ENCODE measurements at places on chromosomes 1 and 21.

DNA sequence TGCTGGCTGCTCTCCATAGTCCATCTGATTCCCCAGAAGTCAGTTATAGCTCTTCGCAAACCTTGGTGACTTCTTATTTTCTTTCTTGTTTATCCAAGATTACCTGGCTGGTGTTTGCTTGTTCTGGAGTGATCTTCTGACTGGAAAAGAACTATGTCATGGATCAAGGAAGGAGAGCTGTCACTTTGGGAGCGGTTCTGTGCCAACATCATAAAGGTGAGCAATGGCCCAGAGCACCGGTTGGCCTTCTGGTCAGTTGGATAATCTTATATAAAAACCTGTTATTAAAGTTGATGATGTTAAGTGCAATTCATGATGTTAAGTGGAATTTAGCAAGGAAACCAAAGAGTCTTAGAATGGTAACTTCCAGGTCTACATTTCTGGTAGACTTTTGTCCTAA, 672 bp downstream of the DHDDS start:
- no peak for DNase-seq

DNA sequence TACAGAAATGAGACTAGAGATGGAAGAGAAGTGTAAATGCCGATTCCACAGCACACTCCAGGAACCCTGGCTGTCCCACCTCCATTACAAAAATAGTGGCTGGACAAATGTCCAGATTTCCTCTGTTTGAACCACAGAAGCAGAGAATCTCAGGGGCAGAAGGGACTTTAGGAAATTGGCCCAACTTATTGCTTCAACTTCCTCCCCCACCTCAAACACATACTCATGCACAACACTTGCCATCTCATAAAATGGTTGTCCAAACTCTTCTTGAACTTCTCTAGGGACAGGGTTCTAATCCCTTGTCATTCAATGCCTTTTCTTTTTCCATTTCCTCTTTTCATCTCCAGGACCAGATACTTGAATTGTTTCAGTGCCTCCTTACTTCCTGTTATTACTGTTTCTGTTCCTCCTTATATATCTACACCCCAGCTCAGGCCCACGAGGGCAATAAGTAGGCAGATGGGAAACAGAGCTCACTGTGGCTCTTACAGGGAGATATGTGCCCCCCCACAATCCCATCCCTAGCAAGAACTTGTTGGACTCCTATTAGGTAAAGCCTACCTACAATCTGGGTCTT, 8.5 kb upstream of the B4GALT3 start:
- no peak for DNase-seq

- no peak for DNase-seq
Measured at GRCh38 chr1:74505928-74506710, 6.3 kb downstream of the LRRC53 start.

- DNase-seq: no peak
Measured at GRCh38 chr1:191206513-191207207, 729.0 kb upstream of the BRINP3 start.

GRCh38 chr1:206001476-206001888, 1.7 kb downstream of the RAB7B start:
- DNase-seq: peak; percentile 32

DNA sequence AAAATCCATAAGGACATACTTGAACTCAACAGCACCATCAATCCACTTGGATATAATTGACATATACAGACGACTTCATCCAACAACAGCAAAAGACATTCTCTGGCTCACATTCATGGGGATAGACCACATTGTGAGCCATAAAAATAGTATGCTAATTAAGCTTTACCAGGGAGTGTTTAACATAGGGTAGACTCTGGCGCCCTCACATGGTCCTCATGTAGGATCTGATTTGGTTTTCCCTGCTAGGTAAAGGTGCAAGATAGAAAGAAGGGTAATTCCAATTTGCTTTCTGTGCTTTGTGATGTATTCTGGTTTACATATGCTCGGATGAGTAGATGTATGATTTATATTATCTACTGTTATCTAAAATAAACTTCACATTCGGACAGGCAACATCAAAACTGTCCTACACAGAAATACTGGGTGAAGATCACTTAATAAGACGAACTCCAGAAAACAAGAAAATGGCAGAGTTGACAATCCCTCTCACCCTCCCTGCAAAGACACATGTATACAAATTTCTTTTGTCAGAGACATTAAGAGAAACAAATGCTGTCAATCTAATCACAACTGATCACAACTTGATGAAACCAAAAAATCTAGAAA, 27.7 kb downstream of the CR1L start:
- no peak for DNase-seq

DNA sequence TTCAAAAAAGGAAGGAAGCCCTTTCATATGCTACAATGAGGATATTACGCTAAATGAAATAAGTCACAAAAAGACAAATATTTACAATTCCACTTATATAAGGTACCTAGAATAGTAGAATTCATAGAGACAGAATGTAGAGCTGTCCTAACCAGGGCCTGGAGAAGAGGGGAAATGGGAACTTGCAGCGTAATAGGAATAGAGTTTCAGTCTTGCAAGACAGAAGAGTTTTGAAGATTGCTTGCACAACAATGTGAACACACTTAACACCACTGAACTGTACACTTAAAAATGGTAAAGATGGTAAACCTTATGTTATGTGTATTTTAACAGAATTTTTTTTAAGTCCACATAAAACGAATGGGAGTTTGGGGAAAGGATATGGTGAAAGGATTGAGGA, 2.9 kb downstream of the CD1B start:
- DNase-seq: no peak

- no peak for DNase-seq
Measured at GRCh38 chr21:45799765-45800338, 156.3 kb downstream of the PCBP3 start.

GRCh38 chr1:41366455-41367287, 5.4 kb downstream of the FOXO6 start:
- DNase-seq: no peak

DNA sequence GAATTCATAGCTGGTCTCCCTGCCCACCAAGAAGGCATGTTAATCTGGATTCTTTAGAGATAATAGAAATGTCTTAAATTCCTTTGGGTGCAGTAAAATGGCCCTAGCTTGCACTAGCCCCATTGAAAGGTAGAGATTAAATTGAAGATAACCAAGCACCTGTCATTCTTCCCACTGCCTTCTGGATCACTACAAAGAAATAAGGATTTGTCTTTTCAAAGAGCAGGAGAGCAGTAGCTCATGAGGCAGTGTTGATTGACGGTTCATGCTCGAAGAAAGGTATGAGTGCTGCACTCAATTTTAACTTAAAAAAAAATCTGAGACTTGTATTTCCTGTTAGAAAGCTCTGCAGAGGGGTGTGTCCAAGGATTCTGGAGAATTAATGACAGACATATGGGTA, 74.9 kb upstream of the F3 start:
- no peak for DNase-seq

GRCh38 chr1:232403017-232403714, 226.8 kb downstream of the SIPA1L2 start:
- no peak for DNase-seq

- DNase-seq: no peak
Measured at GRCh38 chr1:30745834-30746208, 11.8 kb downstream of the LAPTM5 start.
